Activated CD4-positive, alpha-beta T cell treated with anti-CD3 and anti-CD28 coated beads for 36 hours (primary cell): ENCODE measurements at places on chromosomes 2 and 18. TPM values are rescaled to one million over a fixed set of nuclear protein-coding genes. Genes with fewer than 3 reads are reported as not detected.

Gene FBLN7
- total RNA-seq, result 40.5 TPM

- H3K27ac ChIP-seq, result no peak overlapping the region
- H3K27me3 ChIP-seq, result no peaks in the 10 kb centered on the region
- H3K4me3 ChIP-seq, result no peak overlapping the region
- DNase-seq, result no peak
These were observed 138.7 kb downstream of the RAB3GAP1 start for GRCh38 chr2:135190799-135191198.

Gene FHL2
- 3.9 TPM for total RNA-seq

Gene RAB27B
- total RNA-seq, result 0.35 TPM

DNA sequence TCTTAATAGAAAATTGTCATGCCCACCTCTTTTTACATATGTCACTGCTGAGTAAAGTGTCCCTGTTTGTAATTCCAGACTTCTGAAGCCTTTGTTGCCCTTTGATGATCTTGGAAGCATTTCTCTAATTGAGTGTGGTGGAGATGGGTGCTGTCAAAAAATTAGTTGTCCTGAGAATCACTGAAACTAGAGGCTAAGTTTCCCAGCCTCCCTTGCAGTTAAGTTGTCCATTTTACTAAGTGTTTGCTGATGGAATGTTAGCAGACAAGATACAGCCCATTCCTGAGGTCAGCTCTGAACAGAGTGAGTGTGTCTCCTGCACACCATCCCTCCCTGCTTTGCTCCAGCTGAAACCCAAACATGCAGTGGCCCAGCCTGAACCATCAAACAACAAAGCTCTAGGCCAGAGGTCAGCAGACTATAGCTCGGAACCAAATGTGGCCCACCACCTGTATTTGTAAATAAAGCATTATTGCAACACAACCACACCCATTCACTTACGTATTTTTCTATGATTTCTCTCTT is 28.1 kb upstream of the TMEM177 start:
- H3K4me3 ChIP-seq, result no peak overlapping the region
- H3K4me1 ChIP-seq, result no peaks in the 10 kb centered on the region
- H3K27me3 ChIP-seq, result peaks cover 13% of the 10 kb centered on the region
- H3K27ac ChIP-seq, result no peak overlapping the region

DNA sequence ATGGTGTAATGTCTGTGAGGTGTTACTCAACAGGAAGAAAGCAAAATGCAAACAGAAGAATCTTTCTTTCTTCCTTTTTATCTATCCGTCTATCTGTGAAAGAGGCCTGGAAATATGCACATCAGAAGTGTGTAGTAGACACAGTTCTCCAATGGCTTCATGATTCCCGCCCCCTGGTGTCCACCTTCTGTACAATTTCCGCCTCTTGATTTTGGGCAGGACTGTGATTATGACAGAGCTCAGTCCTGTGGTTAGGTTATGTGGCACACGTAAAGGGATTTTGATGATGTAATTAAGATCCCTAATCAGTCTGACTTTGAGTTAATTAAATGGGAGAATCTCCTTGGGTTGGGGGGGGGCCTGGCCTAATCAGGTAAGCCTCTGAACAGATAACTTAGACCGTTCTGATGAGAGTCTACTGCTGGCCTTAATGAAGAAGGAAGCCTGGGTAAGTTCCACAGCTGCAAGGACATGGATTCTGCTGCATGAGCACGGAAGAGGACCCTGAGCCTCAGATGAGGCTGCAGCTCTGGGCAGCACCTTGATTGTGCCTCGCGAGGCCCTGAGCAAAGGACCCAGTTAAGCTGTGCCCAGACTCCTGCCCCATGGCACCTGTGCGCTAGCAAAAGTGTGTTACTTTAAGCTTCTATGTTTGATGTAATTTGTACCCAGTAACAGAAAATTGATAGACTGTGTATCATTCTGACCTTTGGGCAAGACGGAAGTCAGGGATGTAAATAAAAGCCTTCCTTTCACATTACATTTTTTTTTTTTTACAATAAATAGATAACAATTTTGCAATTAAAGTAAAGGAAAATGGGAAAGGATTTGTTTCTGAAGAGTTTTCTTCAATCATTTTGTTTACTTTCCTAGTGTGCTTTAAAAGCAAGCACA is 11.3 kb upstream of the KCNF1 start:
- DNase-seq, result peak; percentile 39
- no peaks in the 10 kb centered on the region for H3K4me1 ChIP-seq
- H3K27ac ChIP-seq, result no peak overlapping the region
- no peaks in the 10 kb centered on the region for H3K36me3 ChIP-seq
- no peak overlapping the region for H3K4me3 ChIP-seq

DNA sequence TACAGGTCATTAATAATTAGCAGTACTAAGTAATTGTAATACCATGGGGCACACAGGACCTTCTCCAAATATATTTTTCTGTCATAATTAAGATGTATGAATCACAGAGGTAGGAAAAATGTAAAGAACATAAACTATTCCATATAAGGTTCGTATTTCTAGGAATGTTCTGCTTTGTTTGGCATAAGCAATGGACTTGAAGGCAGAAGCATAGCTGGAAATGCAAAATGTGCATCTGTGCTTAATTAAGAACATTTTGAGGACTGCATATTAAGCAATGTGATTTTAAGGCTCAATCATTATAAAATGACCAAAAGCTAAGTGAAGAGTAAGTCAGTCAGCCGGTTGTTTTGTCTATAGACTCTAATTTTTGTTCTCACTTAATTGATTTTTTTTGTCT is 123.2 kb downstream of the RBM43 start:
- no peak overlapping the region for H3K4me3 ChIP-seq
- no peaks in the 10 kb centered on the region for H3K4me1 ChIP-seq
- H3K27ac ChIP-seq, result no peak overlapping the region
- no peak for DNase-seq
- H3K36me3 ChIP-seq, result no peaks in the 10 kb centered on the region

DNA sequence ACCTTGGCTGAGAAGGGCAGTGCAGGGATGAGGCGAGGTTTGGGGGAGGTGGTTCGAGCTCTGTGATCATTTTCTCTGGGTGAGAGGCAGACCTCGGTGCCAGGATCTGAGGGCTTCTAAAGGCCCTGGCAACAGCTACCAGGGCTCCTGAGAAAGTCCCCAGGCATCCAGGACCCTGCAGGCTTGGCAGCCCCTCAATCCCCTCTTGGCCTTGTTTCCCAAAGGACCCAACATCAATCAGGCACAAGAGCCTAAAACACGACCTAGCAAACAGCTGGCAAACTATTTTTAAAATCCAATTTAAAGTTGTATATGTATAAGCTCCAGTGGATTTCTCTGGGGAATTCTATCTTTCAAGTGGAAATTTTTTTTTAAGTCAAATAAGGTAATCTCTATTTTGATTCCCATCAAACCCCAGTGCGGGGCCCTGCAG is 15.0 kb upstream of the MAT2A start:
- no peak overlapping the region for H3K4me3 ChIP-seq
- H3K4me1 ChIP-seq, result no peaks in the 10 kb centered on the region
- H3K27ac ChIP-seq, result no peak overlapping the region
- peaks cover 10% of the 10 kb centered on the region for H3K27me3 ChIP-seq
- no peak for DNase-seq
- H3K36me3 ChIP-seq, result no peaks in the 10 kb centered on the region

- peak overlapping the region; percentile 84 for H3K27ac ChIP-seq
- DNase-seq, result peak; percentile 30
- no peaks in the 10 kb centered on the region for H3K36me3 ChIP-seq
- H3K4me1 ChIP-seq, result peaks cover 89% of the 10 kb centered on the region
- H3K4me3 ChIP-seq, result peak overlapping the region; percentile 27
- H3K27me3 ChIP-seq, result no peaks in the 10 kb centered on the region
These were observed 48.7 kb upstream of the ANXA4 start for GRCh38 chr2:69693059-69693774.

DNA sequence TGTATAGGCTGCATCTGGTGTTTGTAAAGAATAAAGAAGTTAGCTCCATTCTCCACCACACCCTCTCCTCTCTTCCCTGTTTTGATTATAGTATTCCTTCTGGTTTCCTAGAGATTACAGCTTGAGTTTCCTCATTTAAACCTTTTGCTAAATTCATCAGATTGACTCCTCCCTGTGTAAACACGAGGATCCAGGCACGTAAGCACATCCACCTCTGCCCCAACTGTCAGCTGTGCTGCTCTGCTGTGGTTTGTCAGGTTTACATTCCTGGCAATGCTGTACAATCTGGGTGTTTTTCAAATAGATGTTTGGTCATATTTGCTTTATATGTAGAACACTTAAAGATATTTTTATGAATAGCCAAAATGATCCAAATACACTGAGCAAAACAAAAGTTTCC is 302.8 kb downstream of the PTGR3 start:
- no peak overlapping the region for H3K4me3 ChIP-seq
- H3K4me1 ChIP-seq, result no peaks in the 10 kb centered on the region
- H3K27me3 ChIP-seq, result no peaks in the 10 kb centered on the region
- DNase-seq, result no peak
- peaks cover 2% of the 10 kb centered on the region for H3K36me3 ChIP-seq

GRCh38 chr2:74704216-74704615 is 50.2 kb downstream of the SEMA4F start:
- no peak overlapping the region for H3K27ac ChIP-seq
- H3K36me3 ChIP-seq, result peaks cover 12% of the 10 kb centered on the region
- H3K4me1 ChIP-seq, result peaks cover 4% of the 10 kb centered on the region
- no peak overlapping the region for H3K4me3 ChIP-seq

- H3K4me1 ChIP-seq, result no peaks in the 10 kb centered on the region
- no peaks in the 10 kb centered on the region for H3K36me3 ChIP-seq
- no peak overlapping the region for H3K4me3 ChIP-seq
- H3K27me3 ChIP-seq, result no peaks in the 10 kb centered on the region
These were observed 407.0 kb downstream of the DSEL start for GRCh38 chr18:67109535-67109934.

DNA sequence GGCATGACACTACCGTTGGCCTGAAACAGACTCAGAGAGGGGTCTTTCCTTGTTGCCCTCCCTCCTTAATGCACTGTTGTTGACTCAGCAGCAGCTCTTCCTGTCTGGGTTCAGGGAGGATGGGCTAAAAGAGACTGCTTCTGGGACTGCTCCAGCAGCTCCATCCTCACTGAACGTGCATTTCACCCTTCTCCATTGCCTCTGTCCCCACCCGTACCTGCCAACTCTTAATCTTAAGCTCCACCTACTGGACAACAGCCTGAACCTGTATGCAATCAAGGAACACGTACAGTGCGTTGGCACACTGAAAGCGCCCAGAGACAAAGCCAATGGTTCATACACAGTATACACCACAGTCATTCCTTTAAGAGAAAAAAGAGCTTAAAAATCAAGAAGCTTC is 230.8 kb upstream of the RAB6C start:
- H3K4me3 ChIP-seq, result no peak overlapping the region
